ENCODE measurements at places on chromosomes 1 and 21. TPM values are rescaled to one million over a fixed set of nuclear protein-coding genes. Genes with fewer than 3 reads are reported as not detected.

- DNase-seq: no peak
Observed at GRCh38 chr1:20834192-20834591, 47.1 kb upstream of the HP1BP3 start.

DNA sequence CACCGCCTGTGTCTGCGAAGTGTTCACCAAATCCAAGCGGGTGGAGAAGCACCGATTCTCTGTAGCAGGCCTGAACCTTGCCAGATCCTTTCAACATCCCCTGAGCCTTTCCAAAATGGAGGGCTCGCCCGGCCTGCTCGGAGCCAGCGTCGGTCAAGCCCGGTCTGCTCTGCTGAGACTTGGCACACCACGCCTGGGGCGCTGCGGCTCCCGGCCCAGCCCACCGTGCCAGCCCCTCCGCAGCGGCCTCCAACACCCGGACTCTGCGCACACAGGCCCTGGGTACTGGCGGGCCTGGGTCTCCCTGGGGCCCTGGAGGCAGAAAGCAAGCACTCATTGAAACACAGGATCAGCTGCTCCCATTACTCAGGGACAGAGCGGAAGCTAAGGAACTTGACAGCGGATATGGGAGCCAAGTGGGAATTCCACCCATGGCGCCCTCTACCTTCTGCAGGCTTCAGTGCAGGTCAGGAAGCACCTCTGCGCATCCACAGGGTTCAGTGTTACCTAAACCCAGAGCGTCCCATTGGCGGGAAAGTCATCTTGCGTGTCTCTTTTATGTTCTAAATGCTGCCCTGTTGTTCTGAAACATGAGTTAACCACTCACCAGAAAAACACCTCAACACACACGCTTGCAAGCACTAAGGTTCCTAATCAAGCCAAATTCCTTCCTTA is 159.9 kb downstream of the ZBTB18 start:
- DNase-seq: no peak

DNA sequence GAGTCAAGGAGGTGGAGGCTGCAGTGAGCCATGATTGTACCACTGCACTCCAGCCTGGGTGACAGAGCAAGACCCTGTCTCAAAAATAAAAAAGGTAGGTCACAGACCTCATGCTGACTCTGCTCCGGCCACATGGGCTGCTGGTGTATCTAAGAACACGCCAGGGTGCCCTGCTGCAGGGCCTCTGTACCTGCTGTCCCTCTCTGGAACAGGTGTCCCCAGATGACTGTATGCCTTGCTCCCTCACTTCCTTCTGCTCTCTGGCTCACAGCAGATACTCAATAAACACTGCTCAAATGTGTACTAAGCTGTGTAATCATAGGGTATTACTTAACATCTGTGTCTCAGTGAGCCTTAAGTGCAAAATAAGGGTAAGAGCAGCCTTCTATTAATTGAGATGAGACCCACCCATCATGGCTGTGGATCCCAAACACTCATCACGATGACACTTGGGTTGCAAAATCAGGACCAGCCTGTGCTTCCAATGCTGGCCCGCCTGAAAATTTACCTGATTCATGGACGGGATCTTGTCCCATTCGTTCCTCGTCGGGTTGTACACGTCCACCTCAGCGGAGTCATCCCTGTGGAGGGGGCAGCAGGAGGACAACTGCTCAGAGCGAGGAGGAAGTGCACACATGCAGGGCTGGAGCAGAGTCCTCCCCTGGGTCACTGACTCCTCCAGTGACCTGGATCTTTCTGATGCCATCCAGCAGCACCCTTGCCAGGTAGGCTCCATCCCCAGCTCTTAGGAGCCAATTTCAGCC is 7.5 kb downstream of the KLHL21 start:
- DNase-seq: no peak

- DNase-seq: no peak
Observed at GRCh38 chr1:168114845-168115244, 21.9 kb downstream of the GPR161 start.

Gene OR2L3
- polyA plus RNA-seq: not detected
